ENCODE measurements at places on chromosomes 6 and 20.
A peak's percentile ranks its signal among the peaks of the same experiment; 100 is the strongest.

DNA sequence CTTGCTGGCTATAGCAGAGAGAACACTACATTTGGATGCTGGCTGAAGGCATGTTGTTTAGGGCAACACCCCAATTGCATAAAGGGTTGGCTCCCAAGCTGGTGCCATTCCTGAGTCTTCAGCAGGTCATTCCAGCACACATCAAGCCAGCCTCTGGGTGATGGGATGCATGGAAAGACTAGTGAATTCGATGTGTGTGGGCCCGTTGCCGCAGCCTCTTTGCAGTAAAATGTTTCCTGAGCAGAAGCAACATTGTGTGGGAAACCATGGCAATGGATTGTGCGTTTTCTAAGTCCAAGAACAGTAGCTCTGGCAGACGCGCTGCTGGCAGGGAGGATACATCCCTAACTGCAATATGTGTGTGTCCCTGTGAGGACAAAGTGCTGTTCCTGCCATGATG, 142.4 kb upstream of the SLC24A3 start:
- DNase-seq = no peak

- DNase-seq = no peak
Observed at GRCh38 chr6:21123507-21124436, 469.8 kb upstream of the SOX4 start.

DNA sequence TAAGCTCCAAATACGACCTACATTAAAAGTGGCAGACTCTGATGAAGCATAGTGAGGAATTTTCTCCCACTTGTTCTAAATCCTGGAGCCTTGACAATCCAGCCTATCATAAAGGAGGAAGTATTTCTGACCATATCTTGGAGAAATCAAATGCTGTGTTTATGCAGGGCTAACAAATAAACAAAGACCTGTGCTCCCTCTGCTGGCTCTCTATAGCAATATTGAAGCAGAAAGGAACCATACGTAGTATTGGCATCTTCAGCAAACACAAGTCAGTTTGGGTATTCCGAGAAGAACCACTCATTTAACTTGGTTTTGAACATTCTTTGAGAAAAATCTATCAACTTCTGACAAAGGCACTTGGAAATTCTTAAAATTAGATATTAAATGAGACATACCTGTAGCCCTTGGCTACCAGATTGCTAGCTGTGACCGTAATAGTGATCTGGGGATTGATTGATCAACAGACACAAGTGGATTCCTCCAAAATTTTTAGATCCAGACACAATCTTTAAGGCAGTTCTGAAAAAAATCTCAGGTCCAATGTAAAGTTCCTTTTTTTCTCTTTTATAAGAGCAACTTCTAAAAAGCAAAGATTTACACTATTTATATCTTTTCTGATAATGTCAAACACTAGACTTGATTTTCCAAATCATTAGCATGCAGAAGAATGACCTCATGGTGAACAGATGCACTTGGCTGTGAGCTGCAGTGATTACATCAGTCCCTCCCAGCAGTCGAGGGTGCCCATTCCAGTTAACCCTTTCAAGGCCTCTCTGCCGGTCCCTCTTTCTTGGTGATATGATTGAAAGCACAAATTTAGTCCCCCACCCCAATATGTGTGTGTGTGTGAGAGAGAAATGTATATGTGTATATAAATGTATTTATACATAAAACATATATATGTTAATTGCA, 40.2 kb downstream of the INSM1 start:
- peak; percentile 80 for DNase-seq

DNA sequence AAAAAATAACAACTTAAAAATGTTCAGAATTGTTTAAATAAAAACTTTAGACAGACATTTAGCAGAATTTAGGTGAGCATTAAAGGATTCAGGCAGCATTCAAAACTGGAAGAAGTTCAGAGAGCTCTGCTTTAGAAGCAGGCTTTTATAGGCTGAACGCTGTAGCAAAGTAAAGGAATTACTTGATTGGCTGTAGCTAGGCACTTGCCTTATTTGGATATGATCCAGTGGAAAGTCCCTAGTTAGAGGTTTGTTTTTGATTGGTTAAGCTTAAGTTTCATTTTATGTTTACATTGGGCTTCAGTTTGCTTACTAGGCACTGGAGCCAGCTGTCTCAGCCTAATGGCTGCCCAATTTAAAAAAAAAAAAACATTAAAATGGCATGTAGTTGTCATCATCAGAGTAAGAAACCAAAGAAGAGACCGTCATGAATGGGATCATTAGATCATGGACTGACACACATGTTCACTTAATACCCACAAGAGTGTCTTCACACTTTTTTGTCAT, 65.1 kb downstream of the CBFA2T2 start:
- peak; percentile 95 for DNase-seq

DNA sequence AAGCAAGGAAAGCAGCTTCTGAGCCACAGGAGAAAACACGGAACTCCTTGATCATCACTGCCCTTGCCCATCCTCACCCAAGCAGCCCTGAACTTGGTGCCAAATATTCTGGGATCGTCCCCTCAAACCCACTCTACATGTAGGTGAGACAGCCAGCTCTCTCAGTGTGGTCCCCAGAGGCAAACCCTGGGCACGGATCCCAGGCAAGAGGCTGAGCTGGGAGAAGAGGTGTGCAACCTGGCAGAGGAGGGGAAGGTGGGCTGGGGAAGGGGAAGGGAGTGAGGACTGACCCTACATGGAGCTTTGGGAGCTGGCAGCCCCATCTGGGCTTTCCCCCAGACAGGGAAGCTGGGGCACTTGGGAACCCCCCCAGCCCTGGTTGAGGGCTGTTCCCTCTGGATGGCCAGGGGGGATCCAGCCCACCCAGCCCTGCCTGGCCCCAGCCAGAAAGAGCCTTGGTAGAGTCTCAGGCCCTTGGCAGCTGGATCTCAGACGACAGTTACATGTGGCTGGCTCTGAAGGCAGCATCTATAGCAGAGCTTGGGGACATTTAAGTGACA, 186.2 kb upstream of the CST7 start:
- no peak for DNase-seq

GRCh38 chr6:140897804-140898573, 1234.7 kb upstream of the GJE1 start:
- DNase-seq = no peak

GRCh38 chr6:64326939-64327338, 691.3 kb downstream of the PHF3 start:
- no peak for DNase-seq

- no peak for DNase-seq
Observed at GRCh38 chr6:155310596-155310995, 3.7 kb downstream of the TFB1M start.

DNA sequence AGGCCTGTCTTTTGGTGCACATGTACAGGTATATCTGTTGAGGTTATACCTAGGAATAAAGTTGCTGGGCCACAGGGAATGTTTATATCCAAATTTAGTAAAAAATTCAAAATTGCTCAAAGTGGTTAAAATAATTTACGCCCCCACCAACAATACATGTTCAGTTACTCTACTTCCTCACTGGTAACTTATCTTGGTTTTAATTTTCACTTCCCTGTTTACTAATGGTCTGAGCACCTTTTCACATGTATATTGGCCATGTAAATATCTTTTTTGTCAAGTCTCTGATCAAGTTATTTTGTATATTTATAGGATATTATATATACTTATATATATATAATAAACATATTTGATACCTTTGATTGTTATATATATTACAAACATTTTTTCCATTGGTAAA, 9.7 kb downstream of the PDE7B start:
- DNase-seq = no peak

- no peak for DNase-seq
Observed at GRCh38 chr20:51631011-51631950, 88.8 kb upstream of the NFATC2 start.
